Fibroblast of gingiva (primary cell): ENCODE measurements at places on chromosomes 6 and 20.
A peak's percentile ranks its signal among the peaks of the same experiment; 100 is the strongest.

DNA sequence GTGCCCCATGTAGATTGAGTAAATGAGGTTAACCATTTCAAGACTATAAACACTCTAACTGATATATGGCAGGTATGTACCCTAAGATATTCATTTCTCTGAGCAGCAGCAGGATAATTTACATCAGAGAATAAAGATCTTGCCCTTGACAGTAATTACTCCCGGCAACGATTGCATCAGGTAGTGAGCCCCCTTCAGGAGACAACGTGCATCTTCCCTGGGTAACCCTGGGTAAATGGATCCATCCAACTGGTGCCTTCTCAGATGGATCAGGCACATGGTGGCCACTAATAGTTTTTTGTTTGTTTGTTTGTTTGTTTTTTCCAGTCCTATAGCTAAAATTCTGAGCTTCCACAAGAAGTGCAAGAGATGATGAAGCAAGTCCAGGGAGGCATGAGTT lies 469.4 kb upstream of the SLC35B3 start:
- DNase-seq = no peak

DNA sequence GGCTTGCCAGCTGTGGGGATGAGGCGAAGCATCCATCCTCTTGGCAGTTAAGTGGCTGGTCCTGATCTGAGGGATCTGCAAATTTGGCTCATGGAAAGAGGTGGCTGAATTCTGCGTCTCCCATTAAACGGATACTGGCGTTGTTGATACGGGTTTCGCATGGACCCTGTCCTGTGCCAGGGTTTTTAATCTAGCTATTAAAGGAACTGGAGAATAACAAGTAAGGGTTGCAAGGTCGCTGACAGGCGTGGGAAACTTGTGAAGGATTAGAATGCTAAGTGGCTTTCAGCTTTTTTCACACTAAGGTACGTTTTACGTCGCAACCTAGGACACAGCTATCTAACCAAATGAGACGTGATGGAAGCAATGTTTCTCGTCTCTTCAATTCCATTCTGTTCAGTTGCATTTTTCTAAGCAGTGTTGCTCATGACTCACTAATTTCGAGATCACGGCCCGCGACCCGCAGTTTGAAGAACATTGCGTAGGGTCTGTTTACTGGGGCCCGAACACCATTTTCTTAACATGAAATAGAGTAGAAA lies 852 bp downstream of the GMNN start:
- peak; percentile 54 for DNase-seq

DNA sequence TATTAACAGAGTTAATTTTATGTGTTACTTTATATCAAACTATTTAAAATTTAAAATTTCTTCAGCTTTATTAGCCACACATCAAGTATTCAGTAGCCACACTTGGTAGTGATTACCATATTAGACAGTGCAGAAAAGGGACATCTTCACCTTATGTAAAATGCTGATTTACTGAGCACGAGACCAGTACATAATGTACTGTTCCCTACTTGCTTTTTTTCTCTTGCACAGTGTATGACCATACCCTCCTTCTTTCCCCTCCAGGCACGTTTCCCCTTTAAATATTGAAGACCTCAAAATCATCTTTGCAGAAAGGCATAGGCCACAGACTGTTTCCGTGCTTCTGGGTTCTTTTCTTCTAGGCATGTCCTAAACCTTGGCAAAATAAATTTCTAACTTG lies 17.9 kb downstream of the DSTN start:
- DNase-seq = no peak

- DNase-seq = peak; percentile 96
Observed at GRCh38 chr6:158174514-158174913, 6.4 kb downstream of the GTF2H5 start.

GRCh38 chr6:141202626-141203025 lies 930.1 kb upstream of the GJE1 start:
- DNase-seq = peak; percentile 3

DNA sequence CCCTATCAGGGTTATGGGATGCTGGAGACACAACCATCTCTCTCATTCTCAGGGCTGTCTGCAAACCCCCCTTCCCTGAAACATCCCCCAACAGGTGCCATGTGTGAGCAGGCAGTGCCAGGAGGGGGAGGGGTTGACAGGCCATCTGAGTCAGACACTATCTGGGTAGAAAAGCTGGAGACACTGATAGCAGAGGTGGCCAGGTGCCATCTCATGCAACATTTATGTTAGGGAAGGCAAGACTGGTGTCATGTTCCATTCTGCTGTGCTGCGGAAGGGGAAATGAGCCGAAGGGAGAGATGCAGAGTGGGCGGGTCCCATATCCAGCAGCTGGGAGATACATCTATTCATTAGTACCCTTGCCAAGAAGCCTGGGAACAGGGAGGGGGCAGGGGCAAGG lies 3.5 kb downstream of the LHFPL5 start:
- no peak for DNase-seq
